AG04450 (cell line): ENCODE measurements at places on chromosomes 3 and 15.
A peak's percentile ranks its signal among the peaks of the same experiment; 100 is the strongest.

GRCh38 chr15:101272584-101272983, 4.7 kb downstream of the SELENOS start:
- no peak for DNase-seq

DNA sequence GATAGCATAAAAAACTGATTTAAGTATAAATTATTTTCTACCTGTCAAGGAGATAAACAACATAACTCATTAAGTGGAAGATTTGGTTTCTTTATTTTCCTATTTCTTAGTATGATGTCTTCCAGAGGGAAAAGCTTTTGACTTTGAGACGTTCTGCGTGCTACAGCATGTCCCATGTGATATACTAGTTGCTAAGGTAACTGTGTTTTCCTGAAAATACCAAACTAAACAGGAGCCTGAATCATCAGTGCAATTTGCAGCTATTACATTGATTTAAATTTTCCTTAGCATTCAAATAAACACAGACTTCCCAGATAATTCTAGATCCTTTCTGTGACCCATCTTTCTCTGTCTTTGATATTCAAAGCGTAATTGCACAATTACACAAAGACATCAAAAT, 117.7 kb upstream of the P2RY1 start:
- no peak for DNase-seq

- DNase-seq: no peak
These were observed 596.6 kb downstream of the GBE1 start for GRCh38 chr3:81164806-81165205.

GRCh38 chr3:149678351-149678950, 20.6 kb upstream of the WWTR1 start:
- DNase-seq: no peak

DNA sequence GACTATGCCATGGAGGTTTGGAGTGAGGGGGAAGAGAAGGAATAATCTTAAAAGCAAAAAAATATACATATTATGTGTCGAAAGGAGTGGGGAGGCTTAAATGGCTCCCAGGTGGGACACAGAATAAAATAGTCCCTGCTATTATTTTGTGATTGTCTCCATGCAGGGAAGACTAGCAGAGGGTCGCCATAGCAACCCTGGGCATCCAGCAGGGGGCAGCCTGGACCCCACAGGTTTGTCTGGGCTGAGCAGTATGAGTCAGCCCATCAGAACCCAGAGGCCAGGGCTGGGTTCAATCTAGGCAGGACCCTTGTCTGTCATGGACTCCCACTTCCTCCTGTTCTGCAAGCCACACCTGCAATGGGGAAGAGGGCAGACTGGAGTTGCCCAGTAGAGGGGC, 17.6 kb upstream of the LINGO1 start:
- no peak for DNase-seq

- no peak for DNase-seq
These were observed 122.7 kb downstream of the PLD1 start for GRCh38 chr3:171687581-171687980.

- DNase-seq: no peak
These were observed 29.0 kb upstream of the TIMP4 start for GRCh38 chr3:12187448-12188327.

- no peak for DNase-seq
These were observed 635 bp downstream of the CD276 start for GRCh38 chr15:73684581-73685455.

GRCh38 chr3:176286476-176287085, 910.7 kb downstream of the TBL1XR1 start:
- DNase-seq: no peak

DNA sequence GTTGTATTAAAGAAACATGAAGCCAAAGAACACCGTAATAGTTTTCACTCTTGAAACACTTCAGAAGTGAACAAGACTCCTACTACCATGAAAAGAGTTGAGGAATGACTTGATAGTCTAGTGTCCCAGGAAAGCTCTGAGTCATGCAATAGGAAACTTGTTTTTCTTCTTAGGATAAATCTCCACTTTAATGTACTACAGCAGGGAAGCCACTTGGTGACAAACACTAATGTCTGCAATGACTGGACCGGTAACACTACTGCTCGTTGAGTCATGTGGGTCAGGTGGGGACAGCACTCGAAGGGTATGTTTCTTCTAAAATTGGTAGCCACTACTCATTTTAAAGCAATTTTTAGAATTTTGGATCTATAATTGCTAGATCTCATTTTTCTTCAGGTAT, 291.7 kb upstream of the CNTN3 start:
- no peak for DNase-seq

GRCh38 chr3:58090351-58090750, 82.1 kb downstream of the FLNB start:
- DNase-seq: peak; percentile 29

DNA sequence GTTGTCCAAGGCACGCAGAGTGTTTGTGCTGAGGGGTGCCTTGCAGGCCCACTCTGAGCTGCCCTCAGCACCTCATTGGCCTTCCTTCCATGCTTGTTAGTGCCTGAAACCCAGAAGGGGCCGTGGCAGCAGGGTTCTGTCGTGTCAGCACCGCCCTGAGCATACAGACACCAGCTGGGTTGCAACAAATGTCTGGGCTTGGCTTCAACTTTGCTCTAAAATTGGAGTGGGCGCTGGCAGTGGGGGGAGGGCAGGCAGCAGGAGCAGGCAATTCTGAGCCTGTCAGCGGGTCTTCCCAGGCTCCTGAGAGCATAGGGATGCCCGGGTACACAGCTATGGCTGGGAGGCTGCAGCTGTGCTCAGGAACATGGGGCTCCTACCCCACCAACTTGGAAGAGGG, 464.3 kb downstream of the EPHA3 start:
- no peak for DNase-seq

DNA sequence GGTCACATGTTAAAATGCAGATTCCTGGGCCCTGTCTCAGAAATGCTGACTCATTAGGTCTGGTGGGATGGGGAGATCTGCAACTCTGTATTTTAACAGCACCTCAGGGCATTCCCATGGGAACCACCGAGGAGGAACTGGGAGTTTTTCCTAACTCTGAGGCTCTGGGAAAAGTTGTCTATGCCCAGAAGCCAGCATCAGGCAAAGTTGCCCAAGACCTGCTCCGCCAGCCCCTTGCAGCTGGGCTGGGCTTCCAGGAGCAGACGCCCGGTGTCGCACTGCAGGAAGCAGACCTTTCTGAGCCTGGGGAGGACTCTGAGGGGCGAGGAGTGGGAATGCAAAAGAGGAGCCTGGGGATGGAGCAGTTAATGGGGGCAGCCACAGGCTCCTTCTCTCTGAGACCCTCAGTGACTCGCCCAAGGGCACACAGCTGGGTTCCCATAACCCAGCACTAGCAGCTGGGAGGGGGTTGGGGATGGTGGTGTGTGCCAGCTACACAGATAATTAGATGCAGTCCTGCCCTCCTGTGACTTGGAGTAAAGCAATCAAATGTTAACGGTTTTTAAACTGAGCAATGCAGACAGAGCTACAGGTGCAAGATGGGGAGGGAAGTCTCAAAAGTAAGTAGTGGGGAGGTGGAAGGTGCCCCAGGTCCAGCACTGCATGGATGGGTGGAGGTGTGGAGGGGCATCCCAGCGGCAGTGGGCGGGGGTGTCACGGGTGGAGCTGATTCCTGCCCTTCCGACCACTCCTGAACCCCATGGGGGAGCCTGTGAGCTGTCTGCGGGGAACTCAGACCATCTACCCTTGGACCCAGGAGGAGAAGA, 100.4 kb downstream of the LSM3 start:
- DNase-seq: no peak

DNA sequence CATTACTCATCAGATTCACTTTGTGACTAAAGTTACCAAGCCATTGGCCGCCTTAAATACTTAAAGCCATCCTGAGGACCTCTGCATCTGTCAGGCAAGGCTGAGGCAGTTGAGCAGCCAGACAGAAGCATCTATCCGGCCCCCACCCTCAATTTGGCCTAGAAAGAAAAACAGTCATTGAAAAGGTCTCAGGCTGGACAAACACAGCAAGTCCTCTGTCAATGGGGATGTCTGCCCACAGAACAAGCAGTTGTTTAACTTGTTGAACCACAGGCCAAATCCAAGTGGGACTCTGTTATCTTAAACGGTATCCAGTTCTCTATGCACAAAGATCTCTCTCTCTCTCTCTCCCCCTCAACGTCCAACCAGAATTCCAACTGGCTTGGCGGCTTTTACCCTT, 2.8 kb downstream of the ZIC4 start:
- no peak for DNase-seq

GRCh38 chr3:149080699-149081091, 5.6 kb downstream of the HLTF start:
- no peak for DNase-seq

- DNase-seq: no peak
These were observed 9.1 kb upstream of the SEC11A start for GRCh38 chr15:84725001-84725491.

DNA sequence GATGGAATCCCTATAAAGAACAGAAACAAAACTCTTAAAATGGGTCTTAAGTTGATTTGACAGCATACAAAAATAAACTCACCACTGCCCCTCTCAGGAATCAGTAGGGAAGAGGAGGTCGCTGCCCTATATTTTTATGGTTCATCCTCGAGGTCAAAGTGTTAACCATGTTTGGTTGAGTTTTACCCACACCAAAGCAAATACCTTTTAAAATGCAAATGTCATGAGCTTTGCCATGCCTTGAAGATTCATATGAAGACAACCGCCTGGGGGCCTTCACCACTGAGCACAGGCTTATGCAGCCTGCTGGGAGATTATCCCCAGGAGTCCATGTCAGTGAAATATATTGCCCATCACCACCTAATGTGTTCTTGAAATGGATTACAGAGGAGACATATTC, 66.1 kb downstream of the GLB1 start:
- DNase-seq: no peak

DNA sequence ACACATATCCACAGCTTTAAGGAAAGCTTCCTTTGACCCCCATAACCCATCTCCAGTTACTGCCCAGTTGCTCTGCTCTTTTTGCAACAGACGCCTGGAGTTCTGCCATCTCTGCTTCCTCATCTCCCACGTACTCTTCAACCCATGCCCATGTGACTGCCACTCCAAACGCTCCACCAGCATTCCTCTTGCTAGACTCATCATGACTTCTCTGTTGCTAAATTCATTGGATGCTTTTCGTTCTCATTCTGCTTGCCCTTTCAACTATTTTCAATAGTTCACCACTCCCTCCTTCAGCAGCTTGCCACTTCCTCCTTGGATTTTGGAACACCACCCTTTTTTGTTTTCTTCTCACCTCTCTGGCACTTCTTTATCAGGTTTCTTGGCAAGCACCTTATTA, 2.7 kb upstream of the KNSTRN start:
- DNase-seq: peak; percentile 97

DNA sequence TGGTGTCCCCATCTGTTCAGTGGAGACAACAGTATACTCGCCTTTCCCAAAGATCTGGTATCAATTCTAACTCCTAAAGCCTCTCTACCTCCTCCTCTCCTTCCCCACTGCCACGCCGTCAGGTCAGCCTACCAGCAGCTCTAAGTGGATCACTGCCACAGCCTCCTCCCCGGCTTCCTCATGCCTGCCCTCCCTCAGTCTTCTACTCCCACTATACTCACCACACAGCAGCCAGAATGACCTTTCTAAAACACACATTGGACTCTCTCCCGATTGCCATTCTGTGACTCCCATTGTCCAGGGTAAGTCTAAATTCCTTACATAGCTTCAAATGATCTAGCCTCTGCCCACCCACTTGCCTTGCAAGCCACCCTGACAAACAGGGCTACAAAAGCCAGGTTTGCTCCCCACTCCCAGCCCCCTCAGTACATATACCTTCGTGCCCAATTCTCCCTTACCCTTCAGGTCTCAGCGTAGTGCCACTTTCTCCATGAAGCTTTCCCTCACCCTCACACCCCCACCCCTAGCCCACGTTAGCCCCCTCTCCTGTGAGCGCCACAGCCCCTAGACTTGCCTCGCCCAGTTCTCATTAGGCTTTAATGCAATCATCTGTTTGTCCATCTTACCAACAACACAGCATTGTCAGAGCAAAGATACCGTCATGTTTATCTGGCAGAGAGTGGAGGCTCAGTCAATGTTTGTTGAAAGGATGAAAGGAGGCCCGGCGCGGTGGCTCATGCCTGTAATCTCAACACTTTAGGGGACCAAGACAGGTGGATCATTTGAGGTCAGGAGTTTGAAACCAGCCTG, 9.5 kb upstream of the SEMA7A start:
- DNase-seq: no peak

DNA sequence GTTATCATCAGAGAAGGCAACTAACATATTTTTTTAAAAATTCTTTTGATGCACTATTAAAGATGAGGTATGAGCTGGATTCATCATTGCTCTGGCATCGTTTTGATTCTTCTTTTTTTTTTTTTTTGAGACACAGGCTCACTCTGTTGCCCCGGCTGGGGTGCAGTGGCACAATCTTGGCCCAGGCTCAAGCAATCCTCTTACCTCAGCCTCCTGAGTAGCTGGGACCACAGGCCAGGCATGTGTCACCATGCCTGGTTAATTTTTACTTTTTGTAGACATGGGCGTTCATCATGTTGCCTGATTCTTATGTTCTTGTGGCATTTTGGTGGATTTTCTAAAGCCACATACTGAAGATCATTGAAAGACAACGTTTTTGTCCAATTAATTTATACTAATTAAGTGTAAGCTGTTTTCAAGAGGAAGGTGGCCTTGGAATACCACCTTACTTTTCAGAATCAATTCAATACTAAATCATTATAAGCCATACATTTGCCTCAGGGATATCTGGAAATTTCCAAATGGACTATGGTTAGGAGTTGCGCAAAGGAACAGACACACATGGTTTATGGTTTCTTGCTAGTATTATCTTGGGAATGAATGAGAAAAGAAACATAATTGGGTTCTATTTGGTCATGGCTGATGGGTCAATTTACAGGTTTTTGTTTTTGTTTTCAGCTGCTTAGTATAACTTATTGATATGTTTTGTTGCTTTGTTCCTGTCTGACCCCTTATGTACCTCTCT, 22.8 kb downstream of the SLC28A2 start:
- DNase-seq: no peak
